Fibroblast of skin of scalp (primary cell): ENCODE measurements at places on chromosomes 13 and 19.
A peak's percentile ranks its signal among the peaks of the same experiment; 100 is the strongest.

GRCh38 chr19:664913-665443 lies 2.0 kb upstream of the RNF126 start:
- DNase-seq: peak; percentile 80

- no peak for DNase-seq
Observed at GRCh38 chr19:2755448-2755705, 15.6 kb upstream of the SLC39A3 start.

- DNase-seq: no peak
Observed at GRCh38 chr19:28067882-28068281, 1145.1 kb downstream of the UQCRFS1 start.

GRCh38 chr13:60370343-60370742 lies 26.7 kb upstream of the TDRD3 start:
- no peak for DNase-seq

DNA sequence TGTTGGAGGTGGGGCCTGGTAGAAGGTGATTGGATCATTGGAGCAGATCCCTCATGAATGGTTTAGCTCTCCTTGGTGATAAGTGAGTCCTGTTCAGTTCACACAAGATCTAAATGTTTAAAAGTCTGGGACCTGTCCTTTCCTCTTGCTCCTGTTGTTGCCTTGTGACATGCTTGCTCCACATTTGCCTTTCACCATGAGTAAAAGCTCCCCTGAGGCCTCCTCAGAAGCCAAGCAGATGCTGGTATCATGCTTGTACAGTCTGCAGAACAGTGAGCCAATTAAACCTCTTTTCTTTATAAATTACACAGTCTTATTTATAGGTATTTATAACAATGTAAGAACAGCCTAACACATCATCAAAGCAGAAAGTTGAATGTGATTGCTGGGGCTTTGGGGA lies 24.2 kb upstream of the RFC3 start:
- no peak for DNase-seq

DNA sequence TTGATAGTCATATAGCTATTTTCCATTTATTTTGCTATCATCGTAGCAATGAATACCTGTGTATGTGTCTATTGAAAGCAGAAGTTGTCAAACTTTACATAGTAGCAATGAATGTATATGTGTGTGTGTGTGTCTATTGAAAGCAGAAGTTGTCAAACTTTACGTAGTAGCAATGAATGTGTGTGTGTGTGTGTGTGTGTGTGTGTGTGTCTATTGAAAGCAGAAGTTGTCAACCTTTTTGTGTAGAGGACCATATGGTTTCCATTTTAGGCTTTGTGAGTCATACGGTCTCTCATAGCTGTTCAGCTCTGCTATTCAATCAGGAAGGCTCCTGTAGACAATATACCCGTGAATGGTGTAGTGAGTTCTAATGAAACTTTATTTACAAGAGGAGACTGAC lies 20.8 kb downstream of the NLRP4 start:
- DNase-seq: no peak

GRCh38 chr13:60351855-60352615 lies 45.0 kb upstream of the TDRD3 start:
- peak; percentile 7 for DNase-seq

- no peak for DNase-seq
Observed at GRCh38 chr13:41941174-41941573, 19.7 kb downstream of the VWA8 start.

DNA sequence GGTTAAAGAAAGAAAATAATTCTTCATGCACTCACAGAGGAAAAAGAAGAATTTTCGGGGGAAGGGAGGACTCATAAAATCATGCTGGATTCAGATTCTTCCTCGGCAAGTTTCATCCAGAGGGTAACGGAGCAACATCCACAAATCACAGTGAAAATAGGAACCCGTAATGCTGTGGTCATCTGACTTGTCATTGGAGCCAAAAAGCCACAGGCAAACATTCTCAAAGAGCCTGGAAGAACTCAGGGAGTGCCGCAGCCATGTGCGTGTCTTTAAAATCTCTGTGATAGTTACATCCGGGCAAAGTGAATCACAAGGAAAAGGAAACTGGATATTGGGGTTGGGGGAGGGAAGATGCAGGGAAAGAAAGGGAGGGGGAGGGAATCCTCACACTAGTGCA lies 33.0 kb upstream of the VSTM2B start:
- no peak for DNase-seq

DNA sequence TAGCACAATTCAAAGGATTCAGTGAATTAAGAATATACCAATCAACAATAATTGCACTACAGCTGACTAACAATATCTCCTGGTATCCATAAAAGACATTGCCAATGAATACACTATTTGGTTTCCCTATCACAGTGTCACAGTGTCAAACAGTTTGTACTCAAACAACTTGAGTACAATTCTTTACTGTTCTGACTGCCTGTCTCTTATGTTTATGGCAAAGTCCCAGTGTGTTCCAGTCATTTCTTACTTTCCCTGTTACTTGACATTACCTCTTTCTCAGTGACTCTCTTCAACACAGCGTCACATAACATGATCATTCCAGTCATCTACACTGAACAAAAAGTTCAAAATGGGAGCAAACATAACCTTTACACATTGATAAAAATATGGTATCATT lies 21.2 kb upstream of the RNASEH2B start:
- no peak for DNase-seq

- DNase-seq: no peak
Observed at GRCh38 chr19:48614436-48615230, at the start of gene FAM83E. FAM83E (minus strand) TSS chr19:48615076; CDS start chr19:48613372, 1,704 bp downstream.

DNA sequence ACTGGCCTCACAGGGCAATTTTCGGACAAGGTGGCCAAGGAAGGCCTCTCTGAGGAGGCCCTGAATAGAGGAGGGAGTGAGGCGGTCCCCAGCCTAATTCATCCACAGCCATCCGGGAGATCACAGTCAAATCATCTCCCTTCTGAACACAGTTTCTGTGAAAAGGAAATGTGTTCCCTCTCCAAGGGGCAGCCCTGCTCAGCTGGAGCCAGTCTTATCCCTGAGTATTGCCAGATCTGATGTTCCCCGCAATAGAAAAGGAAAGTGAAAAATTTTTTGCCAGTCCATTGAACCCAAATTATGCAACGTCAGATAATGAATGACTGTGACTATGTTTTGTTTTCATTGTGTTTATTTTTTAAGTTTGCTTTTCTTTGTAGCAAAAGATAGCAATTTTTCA lies 125.9 kb downstream of the SIPA1L3 start:
- no peak for DNase-seq

DNA sequence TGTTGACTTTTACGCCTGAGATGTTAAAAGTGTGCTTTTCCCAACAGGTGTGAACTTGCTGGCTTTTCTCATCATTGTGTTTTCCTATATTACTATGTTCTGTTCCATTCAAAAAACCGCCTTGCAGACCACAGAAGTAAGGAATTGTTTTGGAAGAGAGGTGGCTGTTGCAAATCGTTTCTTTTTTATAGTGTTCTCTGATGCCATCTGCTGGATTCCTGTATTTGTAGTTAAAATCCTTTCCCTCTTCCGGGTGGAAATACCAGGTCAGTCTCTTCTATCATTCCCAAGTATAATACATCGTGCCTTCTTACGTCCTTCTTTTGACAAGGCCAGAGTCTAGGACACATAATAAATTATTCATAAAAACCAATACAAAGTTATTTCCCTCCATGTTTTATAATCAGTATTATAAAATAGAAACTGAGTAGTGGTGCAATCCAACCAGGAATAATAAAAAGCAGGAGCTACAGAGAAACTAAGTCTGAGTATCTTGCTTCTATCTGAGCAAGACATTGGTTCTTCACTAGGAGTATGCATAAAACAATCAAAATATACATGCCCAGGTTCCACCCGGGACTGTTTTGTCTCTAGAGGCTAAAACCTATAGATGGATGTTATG lies 57.9 kb downstream of the RXFP2 start:
- peak; percentile 58 for DNase-seq

DNA sequence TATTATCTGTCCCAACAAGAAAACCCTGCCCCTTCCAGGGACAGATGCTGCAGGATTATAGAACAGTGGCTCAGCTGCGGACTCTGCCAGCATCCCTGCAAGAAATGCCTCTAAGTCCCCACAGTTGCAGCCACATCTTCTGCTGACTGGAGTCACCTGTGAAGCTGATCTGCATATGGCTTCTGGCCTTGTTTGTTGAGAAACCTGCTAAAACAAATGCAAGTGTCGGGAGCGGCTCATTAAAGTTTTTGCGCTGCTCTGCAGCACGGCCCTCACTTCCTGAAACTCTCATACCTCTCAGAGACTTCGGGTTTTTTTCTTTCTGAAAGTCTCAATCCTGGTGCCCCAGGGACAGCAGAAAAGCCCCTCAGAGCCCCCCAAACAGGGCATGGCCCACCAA lies 725.0 kb downstream of the UQCRFS1 start:
- no peak for DNase-seq

GRCh38 chr13:111532111-111532510 lies 211.7 kb downstream of the TEX29 start:
- DNase-seq: no peak

DNA sequence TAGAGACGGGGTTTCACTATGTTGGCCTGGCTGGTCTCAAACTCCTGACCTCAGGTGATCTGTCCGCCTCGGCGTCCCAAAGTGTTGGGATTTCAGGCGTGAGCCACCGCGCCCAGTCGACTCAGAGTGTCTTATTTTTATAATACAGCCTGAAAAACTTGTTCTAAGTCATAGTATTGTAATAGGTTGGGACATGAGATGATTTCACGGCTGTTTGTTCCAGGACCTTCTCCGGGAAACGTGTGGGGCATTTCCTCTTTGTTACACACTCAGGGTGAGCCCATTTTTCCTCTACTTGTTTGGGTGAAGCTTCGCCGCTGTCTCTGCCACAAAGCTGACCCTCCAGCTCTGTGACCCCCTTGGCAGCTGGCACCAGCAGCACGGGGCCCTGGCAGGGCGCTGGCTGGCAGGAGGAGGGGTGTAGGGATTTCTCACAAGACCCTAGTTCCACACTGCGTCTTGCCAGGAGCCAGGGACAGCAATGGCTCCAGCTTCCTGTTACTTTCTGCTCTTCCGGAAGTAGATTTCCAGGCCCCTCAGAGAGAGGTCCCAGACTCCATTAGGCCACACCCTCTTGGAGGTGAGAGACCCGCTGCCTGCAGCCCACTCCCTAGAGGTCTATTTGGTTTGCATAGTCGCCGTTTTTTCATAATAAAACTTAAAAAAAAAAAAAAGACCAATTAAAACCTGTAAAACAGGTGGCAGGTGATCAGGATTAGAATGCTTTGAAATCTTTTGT lies 15.6 kb downstream of the FGF21 start:
- no peak for DNase-seq

- DNase-seq: no peak
Observed at GRCh38 chr19:38696729-38697055, 47.6 kb downstream of the CAPN12 start.

GRCh38 chr19:44687888-44688287 lies 11.1 kb upstream of the CEACAM16 start:
- DNase-seq: no peak

DNA sequence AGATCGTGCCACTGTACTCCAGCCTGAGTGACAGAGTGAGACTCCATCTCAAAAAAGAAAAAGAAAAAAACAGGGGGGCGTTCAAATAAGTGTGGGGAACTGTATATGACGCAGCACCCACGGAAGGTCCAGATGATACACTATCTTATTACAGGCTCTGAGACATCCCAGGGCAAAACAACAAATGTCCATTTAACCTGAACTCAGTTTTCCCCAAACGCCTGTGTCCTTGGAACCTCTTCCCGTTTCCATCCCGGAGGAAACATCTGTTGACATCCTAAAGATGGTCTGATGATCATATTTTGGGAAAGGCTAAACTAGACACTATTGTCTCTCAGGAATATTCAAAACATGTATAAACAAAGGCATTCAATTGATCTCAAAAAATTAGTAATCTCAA lies 72.4 kb downstream of the COL4A1 start:
- DNase-seq: no peak

DNA sequence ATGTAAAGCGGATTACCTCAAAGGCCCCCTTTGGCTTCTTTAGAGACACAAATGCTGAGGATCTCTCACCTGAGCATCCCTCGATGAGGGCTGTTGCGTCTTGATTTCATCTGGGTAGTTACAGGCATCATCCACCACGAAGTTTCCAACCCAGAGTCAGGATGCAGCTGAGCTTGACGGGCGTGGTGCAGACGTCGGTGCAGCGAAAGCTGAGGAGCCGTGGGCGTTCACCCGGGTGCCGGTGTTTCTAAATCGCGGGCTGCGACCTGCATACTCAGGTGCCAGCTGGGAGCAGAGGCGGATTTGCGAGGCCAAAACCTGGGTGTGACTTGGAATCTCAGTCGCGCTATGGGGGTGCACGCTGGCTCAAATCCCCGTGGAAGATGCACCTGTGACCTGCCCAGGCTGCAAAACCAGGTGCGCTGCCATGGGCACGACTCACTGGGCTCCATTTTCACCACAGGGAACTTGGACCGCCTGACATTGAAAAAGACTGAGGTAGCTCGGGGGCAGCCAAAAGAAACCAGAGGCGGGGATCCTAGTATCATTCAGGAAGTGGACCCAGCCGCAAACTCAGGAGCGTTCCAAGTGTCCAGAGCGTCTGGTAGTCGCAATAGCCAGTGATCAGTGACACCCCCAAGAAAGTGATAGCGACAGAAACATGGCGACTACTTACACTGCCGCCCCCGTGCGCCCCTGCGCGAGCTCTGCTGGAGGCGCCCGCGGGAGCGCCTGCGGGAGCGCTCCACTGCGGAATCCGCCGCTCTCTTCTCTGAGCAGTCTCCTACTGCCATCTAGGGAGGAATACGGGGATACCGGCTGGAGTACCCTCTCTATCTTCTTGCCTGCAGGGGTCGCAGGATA lies 36.4 kb upstream of the IGFL4 start:
- DNase-seq: peak; percentile 84

DNA sequence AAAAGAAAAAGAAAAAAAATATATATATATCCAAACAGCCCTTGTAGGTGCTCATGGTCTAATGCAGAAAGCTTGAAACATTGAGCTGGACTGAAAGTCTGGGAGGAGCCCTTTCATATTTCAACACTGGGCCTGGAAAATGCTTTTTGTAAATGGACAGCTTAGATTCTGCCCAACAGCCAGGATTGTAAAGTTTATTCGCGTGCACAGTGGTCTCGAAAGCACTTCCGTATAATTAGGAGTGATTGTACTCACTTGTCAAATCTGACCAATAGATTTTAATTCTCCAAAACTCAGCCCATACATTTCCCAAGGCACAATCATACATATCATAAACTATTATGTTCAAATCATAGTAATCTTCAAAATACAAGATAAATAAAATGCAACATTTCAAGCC lies 260.1 kb downstream of the COL4A1 start:
- no peak for DNase-seq

- no peak for DNase-seq
Observed at GRCh38 chr13:112822851-112823250, 133.0 kb downstream of the ATP11A start.

GRCh38 chr13:38045278-38046048 lies 175.9 kb upstream of the TRPC4 start:
- peak; percentile 58 for DNase-seq
